IMR-90 (cell line): ENCODE measurements at places on chromosomes 4 and X. TPM values are rescaled to one million over a fixed set of nuclear protein-coding genes. Genes with fewer than 3 reads are reported as not detected.

Gene SPOCK3
- total RNA-seq: not detected in 2 replicates

DNA sequence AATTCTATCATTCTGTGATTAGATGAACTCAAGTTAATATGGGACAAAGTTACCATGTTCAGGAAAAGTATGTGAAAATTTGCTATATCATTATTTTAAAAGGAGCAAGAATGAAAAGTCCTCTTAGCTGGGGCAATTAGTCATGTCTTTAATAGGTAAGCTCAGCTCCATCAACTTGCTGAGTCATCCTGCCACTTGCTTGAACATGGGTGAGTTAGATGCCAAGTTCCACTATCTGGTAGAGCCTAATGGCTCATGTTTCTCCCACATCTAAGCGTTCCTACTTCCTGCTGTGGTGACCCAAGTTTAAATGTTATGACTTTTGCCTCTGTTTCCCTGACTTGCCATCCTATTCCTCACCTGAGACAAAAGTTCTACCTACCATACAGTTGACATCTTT lies 276.8 kb downstream of the ZNF674 start:
- no peak for DNase-seq

DNA sequence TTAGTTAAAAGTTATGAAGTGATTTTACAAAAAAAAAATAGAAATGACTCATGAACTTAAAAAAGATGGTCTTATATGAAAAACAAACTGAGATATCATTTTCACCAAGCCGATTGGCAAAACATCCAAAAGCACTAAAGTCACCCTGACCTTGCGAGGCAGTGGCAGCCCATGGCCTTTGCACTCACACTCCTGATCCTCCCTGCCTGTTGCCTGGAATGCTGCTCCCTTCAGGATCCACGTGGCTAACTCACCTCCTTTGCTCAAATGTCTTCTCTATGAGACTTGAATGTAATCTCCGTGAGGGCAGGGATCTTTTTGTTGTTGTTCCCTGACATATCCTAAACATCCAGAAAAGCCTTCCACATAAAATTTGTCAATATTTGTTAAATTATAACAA lies 106.4 kb downstream of the RAPGEF2 start:
- DNase-seq: no peak

DNA sequence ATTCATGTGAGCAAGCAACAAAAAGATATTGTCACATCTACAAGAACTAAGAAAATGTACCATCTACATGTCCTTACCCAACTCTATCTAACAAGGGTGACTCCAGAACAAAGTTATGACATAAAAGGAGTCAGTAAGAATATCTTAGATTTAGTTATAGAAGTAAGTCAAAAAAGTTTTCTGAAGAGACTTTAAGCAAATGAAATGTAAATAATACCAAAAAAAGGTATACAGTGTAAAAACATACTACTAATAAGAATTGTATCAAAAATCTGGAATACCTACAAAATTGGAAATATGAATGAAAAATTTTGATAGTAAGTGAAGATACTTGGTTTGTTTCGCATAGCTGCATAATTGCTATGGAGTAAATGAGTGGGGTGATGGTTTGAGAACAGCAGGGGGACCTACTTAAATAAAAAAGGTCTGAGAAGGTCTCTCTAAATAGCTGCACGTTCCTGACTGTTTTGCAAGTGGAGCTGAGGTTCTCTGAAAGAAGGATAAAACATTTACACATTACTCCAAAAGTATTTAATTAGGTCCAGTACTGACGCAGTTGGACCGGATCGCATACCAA lies 51.0 kb upstream of the ENPP6 start:
- DNase-seq: no peak

Gene VAMP7
- total RNA-seq: 39.1 and 58.3 TPM in 2 replicates
